ENCODE measurements at places on chromosomes 4 and X.

- no peak for DNase-seq
- H3K36me3 ChIP-seq, result no peaks in the 10 kb centered on the region
- H3K4me1 ChIP-seq, result no peaks in the 10 kb centered on the region
- H3K4me3 ChIP-seq, result no peak overlapping the region
These were observed 822.1 kb upstream of the GALNTL6 start for GRCh38 chr4:170990989-170991589.

DNA sequence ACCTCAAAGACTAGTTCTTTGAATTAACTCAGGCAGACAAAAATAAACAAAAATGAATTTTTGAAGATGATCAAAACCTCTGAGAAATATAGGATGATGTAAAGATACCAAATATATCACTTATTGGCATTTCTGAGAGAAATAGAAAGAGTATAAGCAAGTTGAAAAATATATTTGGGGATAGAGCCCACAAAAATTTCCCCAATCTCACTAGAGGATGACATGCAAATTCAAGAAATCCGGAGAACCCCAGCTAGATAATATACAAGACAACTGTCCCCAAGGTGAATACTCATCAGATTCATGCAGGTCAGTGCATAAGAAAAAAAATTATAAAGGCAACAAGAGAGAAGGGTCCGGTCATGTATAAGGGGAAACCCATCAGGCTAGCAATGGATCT, 129.1 kb downstream of the CXXC4 start:
- H3K4me3 ChIP-seq, result no peak overlapping the region
- H3K36me3 ChIP-seq, result no peaks in the 10 kb centered on the region

DNA sequence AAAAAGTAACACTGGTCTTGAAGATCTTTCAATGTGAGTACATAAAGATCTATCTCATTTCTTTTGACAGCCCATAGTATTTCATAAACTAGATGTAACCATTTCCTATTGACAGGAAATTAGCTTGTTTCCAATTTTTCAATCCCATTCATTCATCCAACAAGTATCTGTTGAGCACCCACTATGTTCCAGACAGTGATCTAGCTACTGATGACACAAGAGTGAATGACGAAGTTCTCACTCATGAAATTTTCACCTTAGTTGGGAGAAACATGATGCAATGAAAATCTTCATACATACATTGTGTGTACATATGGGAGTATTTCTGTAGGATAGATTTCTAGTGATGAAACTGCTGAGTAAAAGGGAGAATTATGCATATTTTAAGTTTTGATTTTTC, 1.7 kb downstream of the CD38 start:
- H3K4me1 ChIP-seq, result no peaks in the 10 kb centered on the region
- H3K27ac ChIP-seq, result no peak overlapping the region
- no peak for DNase-seq

DNA sequence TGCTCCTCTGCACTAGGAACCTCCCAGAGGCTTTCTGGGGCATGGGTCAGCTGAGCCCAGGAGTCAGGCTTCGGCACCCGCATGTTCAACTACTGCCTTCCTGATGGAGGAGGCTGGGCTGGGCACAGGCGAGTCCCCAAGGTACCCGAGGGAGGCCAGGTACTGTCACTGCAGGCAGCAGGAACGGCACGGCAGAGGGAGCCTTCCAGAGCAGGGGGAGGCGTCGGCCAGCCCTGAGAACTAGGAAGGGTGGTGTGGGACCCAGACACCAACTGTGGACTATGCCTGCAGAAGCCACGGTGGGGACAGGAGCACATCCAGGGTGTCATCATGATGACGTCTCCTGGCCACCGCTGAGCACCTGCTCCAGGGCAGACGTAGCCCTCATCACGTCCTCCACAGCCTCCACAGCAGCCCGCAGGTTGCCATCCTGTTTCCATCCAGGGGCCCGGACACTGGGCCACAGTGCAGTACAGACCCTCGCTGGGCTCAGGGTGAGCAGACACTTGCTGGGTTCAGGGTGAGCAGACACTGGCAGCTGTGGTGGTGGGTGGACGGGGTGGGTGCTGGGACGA, 40.8 kb downstream of the SORCS2 start:
- H3K36me3 ChIP-seq, result no peaks in the 10 kb centered on the region
- H3K4me3 ChIP-seq, result no peak overlapping the region
- H3K27me3 ChIP-seq, result peaks cover 23% of the 10 kb centered on the region
- no peaks in the 10 kb centered on the region for H3K4me1 ChIP-seq
- DNase-seq, result no peak

- H3K27ac ChIP-seq, result no peak overlapping the region
- H3K4me1 ChIP-seq, result no peaks in the 10 kb centered on the region
- H3K4me3 ChIP-seq, result no peak overlapping the region
- no peak for DNase-seq
These were observed 96.0 kb downstream of the PAPSS1 start for GRCh38 chr4:107624024-107624423.
